Activated naive CD8-positive, alpha-beta T cell treated with anti-CD3 and anti-CD28 coated beads for 36 hours (primary cell): ENCODE measurements at places on chromosomes 3 and 15. TPM values are rescaled to one million over a fixed set of nuclear protein-coding genes. Genes with fewer than 3 reads are reported as not detected.

Gene KBTBD13
- not detected for total RNA-seq

Gene MLF1
- total RNA-seq, result 0.89 TPM

Gene ADGRG7
- total RNA-seq, result not detected

Gene MITF
- total RNA-seq, result 0.25 TPM

Gene CA12
- 0.39 TPM for total RNA-seq

Gene LHFPL4
- not detected for total RNA-seq

Gene LINGO1
- not detected for total RNA-seq

Gene FGF7
- not detected for total RNA-seq

Gene CCR1
- 0.14 TPM for total RNA-seq

Gene CPN2
- not detected for total RNA-seq

Gene CYP1A2
- not detected for total RNA-seq

Gene RHCG
- not detected for total RNA-seq

Gene INKA1
- total RNA-seq, result 1.5 TPM

Gene ATP8B4
- total RNA-seq, result 3.4 TPM

Gene CCDC80
- total RNA-seq, result not detected

Gene P4HTM
- 20.7 TPM for total RNA-seq

Gene HRH1
- total RNA-seq, result 0.06 TPM

Gene NR2E3
- total RNA-seq, result not detected

Gene CADPS
- not detected for total RNA-seq

Gene MOBP
- total RNA-seq, result not detected

Gene ARPP21
- not detected for total RNA-seq

Gene ATP10A
- 23.9 TPM for total RNA-seq

Gene WDR93
- not detected for total RNA-seq

Gene DET1
- 2.1 TPM for total RNA-seq

Gene TTLL13
- 0.41 TPM for total RNA-seq

Gene CLASP2
- 41.2 TPM for total RNA-seq

Gene GAP43
- total RNA-seq, result not detected

Gene AGTR1
- not detected for total RNA-seq

Gene SPINT1
- total RNA-seq, result 3.4 TPM

Gene MORC1
- not detected for total RNA-seq

Gene CAV3
- not detected for total RNA-seq

Gene GP9
- not detected for total RNA-seq

Gene TUSC7
- not detected for total RNA-seq

Gene RTP4
- total RNA-seq, result 4.6 TPM

Gene MUC13
- total RNA-seq, result not detected

Gene IGDCC3
- total RNA-seq, result not detected

Gene FAM162A
- total RNA-seq, result 148 TPM

Gene SI
- not detected for total RNA-seq

Gene DPPA2
- total RNA-seq, result not detected
